ENCODE measurements at places on chromosomes 2 and 18. TPM values are rescaled to one million over a fixed set of nuclear protein-coding genes. Genes with fewer than 3 reads are reported as not detected.

MRO gene
- 0.40 TPM for total RNA-seq

ANKZF1 gene
- 58.3 TPM for total RNA-seq

CHST10 gene
- total RNA-seq: 25.8 TPM

TBR1 gene
- total RNA-seq: 0.13 TPM

GALNT5 gene
- 1.3 TPM for total RNA-seq

PLGLB2 gene
- 7.4 TPM for total RNA-seq

BZW1 gene
- 209 TPM for total RNA-seq

MAL gene
- total RNA-seq: not detected

DNAJC5G gene
- 0.18 TPM for total RNA-seq

COL5A2 gene
- 438 TPM for total RNA-seq

TUBA4B gene
- total RNA-seq: not detected

MBOAT2 gene
- total RNA-seq: 54.2 TPM

CD8B2 gene
- total RNA-seq: not detected

DNA sequence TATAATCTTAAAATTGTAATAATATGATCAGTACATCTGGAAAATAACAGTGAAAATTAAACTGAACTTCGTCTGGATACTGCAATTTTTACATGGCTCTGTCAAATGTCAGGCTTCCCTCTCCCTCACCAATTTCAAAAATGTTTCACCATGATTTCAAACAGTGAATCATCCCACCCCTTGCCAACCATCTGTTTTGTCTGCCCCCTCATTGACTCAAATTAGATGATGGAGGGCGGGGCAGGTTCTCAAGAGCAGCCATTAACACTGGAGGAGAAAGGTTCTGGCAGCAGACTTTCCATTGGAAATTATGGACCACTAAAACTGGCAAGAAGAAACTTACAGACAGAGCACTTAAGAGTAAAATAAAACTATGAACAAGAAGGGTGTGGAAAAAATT is 1195.7 kb upstream of the ZEB2 start:
- no peak for DNase-seq

DNA sequence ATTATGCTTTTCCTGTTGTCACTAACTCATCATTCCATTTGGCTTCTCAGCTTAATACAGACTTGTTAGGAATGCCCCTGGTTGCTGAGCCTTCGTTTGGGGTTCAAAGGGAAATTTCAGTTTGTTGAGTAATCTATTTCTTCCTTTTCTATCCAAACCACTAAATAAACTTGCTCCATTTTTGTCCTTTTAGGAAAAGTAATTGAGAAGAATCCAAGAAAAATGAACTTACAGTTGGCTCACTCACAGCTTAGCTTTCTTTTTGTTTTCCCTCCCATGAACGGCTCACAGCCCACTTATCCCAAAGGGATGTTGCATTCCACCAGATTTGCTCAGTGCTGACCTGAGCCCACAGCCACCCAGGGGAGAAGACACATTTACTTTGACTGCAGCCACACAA is 73.9 kb downstream of the SOX11 start:
- DNase-seq: no peak

- DNase-seq: no peak
Observed at GRCh38 chr18:31424383-31424988, 23.1 kb upstream of the DSG3 start.

- DNase-seq: no peak
Observed at GRCh38 chr2:189047171-189047888, 73.2 kb downstream of the COL3A1 start.

- DNase-seq: no peak
Observed at GRCh38 chr2:39145906-39146421, 25.1 kb upstream of the SOS1 start.

DNA sequence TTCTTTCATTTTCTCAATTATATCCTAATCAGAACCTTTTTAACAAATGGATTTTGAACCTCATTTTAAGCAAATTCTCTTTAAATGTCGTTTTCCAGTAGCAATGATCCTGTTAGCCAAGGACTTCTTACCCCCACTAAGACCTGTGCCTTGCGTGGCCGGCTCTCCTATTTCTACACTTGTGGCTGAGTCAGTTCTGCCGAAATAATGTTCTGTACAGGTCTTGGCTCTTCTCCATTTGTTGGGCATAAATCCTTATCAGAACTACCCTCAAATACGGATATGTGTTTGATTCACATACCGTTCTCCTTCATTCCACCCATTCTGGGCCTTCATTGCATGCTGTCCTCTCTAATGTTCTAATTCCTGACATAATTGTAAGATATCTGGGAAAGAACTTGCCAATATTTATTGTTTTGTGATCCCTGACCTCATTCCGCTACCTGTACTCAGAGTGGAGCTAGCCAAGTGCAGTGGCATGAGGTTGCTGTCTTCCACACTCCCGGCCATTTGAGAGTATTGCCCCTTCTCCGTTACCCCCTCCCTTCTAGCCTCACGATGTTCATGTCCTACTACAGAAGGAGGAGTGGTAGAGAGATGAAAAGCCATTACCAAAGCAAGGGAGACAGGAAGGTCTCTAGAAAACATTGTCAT is 78.7 kb downstream of the MYOM1 start:
- DNase-seq: no peak

DNA sequence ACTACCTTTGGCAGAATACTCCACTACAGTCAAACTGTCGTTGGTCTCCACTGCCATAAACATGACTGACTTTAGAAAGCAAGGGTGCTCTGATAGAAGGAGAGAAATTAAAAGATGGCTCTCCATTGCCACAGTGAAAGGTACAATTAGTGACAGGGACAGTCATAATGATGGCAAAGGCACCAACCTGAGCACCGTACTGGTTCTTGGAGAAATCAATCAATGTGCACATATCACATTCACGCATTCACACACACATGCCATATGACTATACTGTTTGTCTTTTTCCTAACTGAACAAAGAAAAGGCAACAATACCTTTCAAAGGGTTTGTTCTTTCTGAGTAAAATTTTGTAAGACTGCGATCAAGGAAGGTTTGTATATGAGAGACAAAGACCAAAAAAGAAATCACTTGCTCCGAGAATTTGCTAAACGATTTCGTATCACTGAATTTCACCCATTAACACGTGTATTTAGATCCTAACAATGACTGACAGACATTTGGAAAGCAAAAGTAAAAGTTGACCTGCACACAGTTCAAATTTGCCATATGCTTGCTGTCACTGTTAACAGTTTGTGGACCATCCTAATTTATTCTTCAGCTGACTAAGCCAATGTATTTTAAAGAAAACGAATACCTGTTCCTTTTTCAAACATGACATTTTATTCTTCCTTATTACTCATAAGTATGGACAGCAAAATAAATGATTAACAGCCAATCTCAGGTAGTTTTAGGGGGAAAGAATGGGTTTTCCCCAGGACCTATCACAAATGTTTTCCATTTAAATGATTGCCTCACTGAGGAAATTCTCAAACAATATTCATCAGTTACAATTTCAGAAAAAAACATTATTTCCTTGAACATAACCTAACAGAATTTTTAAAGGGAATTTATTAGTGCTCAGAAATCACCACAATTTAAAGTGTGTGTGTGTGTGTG is 644.4 kb downstream of the ZEB2 start:
- DNase-seq: no peak

DNA sequence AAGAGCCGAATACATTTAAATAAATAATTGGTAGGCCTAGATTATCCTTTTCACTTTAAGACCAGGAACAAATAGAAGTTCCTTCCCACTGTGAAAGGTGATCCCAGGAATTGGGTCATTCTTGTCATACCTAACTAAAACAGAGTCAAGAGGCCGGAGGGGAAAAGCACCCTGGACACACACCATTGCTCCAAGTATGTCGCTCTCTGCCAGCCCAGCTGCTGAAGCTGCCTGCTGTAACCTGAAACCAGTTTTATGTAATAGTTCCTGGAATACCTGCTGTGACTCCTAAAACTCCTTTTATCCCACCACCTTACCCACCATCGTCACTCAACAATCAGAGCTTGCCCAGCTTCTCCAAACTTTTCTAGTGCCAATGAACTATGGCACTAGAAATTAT is 217.1 kb downstream of the PTPRM start:
- DNase-seq: no peak

DNA sequence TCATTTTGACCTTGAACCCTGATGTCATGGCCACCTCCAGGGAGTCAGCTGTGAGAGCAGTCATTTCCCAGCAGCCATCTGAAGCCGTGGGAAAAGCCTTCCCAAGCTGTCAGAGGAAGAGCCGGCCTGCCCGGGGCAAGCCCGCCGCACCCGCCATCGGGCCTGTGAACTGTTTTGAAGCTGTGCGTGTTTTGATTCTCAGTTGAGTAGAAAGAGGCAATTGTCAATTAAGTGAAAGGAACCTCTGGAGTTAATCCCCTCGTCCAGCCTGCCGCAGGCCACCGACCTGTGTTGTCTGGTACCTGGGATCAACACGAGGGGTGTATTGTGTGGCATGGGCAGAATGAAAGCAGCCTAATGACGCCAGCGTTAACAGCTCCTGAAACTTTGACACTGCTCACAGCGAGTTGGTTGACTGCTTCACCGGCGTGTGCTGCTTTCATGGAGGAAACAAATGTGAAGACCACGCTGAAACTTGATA is 318.4 kb downstream of the AGAP1 start:
- no peak for DNase-seq

GRCh38 chr2:219385958-219386520 is 1.7 kb downstream of the DNPEP start:
- DNase-seq: no peak

- no peak for DNase-seq
Observed at GRCh38 chr2:220937245-220937644, 634.9 kb downstream of the EPHA4 start.

GRCh38 chr2:56034258-56034657 is 110.7 kb upstream of the EFEMP1 start:
- DNase-seq: no peak

GRCh38 chr2:197675711-197676188 is 363 bp upstream of the RFTN2 start:
- no peak for DNase-seq

- DNase-seq: no peak
Observed at GRCh38 chr18:58255701-58256311, 211.8 kb downstream of the NEDD4L start.

- DNase-seq: no peak
Observed at GRCh38 chr2:170736628-170737027, 21.5 kb downstream of the SP5 start.

- DNase-seq: no peak
Observed at GRCh38 chr2:168401771-168402170, 54.3 kb upstream of the CERS6 start.

GRCh38 chr2:24456599-24457556 is 34.2 kb upstream of the NCOA1 start:
- DNase-seq: no peak

- no peak for DNase-seq
Observed at GRCh38 chr2:209556354-209556961, 132.6 kb downstream of the MAP2 start.

DNA sequence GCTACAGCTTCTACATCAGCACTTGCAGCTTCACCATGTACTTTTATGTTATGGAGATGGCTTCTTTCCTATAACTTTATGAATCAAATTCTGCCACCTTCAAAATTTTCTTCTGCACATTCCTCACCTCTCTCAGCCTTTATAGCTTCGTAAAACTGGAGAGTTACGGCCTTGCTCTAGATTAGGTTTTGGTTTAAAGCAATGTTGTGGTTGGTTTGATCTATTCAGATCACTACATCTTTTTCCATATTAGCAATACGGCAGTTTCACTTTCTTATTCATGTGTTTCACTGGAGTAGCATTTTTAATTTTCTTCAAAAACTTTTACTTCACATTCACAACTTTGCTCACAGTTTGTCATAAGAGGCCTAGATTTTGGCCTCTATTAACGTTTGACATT is 242.9 kb upstream of the GYPC start:
- DNase-seq: no peak

GRCh38 chr2:236915726-236916125 is 170.0 kb upstream of the COPS8 start:
- DNase-seq: no peak

- no peak for DNase-seq
Observed at GRCh38 chr2:103161456-103162289, 399.8 kb downstream of the TMEM182 start.

- no peak for DNase-seq
Observed at GRCh38 chr2:196961889-196962288, 35.4 kb upstream of the PGAP1 start.

GRCh38 chr2:105573490-105573889 is 171.2 kb upstream of the NCK2 start:
- no peak for DNase-seq

GRCh38 chr18:45012286-45012685 is 331.6 kb downstream of the SETBP1 start:
- DNase-seq: no peak

- no peak for DNase-seq
Observed at GRCh38 chr18:30501594-30501993, 540.9 kb downstream of the DSC3 start.

GRCh38 chr18:23237524-23238151 is 102.4 kb downstream of the CABLES1 start:
- no peak for DNase-seq

GRCh38 chr18:34870555-34871310 is 160.6 kb downstream of the DTNA start:
- no peak for DNase-seq

GRCh38 chr2:47264143-47264542 is 109.0 kb upstream of the STPG4 start:
- no peak for DNase-seq

GRCh38 chr2:206657087-206657486 is 14.8 kb downstream of the FAM237A start:
- DNase-seq: no peak

DNA sequence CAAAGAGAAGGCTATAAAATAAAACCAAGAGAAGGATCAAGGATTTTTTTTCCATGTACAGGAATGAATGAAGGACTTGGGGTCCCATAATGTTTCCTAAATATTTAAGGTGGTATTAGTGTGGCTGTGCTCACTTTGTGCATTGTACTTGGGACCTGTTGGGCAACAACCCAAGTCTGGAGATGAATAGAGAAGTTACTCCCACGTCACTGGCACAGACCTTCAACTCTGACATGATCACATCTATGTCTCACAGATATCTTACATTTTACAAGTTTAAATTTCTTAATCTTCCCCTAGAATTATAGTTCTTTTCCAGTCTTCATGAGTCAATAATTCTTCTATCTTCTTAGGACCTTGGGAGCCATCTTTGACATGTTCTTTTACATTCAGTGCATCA is 133.4 kb downstream of the PLCL1 start:
- DNase-seq: no peak

GRCh38 chr2:73970850-73971471 is 13.7 kb upstream of the TET3 start:
- no peak for DNase-seq

GRCh38 chr2:8134473-8134932 is 547.4 kb upstream of the ID2 start:
- DNase-seq: no peak

DNA sequence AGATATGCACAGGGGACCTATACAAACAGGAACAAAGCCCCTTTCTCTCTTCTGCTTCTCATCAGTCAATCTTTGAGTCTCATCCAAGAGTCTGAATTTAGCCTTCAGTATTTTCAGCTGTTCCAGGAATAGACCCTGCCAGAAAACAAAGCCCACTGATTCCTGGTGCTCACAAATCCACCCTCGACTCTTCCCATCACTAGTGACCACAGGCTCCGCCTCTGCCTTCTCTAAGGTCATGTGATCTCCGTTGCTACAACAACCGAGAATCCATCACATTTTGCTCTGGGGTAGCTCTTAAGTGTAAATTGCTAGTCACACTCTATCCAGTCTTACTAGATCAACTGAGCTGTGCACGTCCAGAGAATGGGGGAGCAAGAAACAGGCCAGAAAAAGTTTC is 46.4 kb upstream of the SPTBN1 start:
- DNase-seq: no peak

All from mesothelial cell of epicardium (in vitro differentiated cells).